Cerebellum (tissue), 4 donors: ENCODE measurements at places on chromosomes 3 and 15.

- no peak for DNase-seq
These were observed 74.6 kb upstream of the SPATA12 start for GRCh38 chr3:56985878-56986277.

DNA sequence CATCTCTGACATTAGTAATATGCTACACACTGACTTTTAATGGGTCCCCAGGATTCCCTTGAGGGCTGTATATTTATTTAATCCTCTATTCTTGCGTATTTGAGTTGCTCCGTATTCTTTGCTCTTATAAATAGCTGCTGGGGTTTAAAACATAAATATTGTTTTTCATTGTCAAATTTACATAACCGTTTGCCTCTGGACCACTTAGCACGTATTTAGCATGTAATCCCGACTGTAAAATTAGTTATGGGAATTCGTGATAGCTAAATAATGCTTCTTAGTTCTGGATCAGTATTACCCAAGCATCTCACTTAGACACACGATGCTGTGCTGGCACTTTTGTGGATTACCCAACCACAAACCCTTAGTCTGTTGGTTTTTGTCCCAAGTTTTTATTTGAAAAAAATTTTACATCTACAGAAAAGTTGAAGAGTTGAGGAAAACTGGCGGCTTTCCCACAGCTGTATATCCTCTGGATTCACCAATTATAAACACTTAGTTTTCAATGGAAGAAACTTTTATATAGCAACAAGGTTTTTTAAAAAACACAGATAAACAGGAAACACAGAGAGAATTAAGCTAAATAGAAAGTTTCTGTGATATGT is 296.8 kb upstream of the TPM1 start:
- DNase-seq, result no peak

DNA sequence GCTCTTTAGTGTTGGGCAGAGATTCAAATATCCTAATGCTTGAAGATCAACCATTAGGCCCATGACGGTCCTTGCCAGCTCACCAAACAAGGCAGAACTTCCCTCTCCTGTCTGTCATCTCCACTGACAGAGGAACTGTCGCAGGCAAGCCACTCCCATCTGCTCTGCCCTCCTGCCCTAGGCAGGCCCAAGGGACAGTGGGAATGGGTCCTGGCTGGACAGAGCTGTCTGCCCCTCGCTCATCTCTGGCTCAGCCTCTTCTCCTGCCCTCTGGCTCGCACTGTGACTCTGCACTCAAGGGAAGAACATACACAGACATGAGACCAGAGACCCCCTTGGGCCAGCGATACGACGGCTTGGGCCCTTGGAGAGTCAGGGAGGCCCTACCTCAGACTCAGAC is 7.6 kb upstream of the MUSTN1 start:
- DNase-seq, result no peak

DNA sequence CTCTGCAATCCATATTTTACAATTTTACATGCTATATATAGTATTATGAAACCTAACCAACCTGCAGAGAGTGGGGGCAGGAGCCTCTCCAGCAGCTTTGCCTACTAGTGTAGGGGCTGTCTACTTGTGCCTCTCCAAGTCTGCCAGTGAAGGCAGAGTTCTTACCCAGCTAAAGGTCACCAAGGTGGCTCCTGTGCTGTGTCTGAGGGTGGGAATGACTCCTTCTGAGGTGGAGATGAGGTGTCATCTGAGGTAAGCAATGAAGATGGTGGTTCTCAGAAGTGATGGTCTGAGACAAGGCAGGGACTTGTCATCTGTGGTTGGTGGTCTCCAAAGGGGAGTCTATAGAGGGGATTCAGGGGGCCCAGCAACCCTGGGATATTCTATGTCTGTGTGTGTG is 47.5 kb downstream of the SACM1L start:
- DNase-seq, result no peak

- peak; percentile 26 for DNase-seq
These were observed 209.8 kb upstream of the THRB start for GRCh38 chr3:24704496-24704895.

GRCh38 chr3:99172736-99173657 is 271.5 kb upstream of the DCBLD2 start:
- DNase-seq, result no peak

DNA sequence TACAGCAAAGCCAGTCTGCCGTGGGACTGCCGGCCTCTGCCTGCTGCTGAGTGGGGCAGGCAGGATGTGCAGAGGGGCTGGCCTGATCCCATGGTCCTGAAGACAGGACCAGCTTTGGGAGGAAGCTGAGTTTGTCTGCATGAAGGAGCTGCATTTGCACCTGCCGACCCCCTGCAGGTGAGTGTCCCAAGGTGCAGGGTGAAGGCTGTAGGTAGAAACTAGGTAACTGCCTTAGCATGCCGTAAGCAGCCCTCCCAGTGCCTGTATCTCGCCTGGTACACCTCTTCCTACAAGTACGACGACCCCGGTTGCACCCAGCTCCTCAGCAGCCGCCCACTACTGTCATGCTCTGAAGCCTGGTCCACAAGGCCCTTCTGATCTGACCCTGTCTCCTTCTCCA is 34.9 kb downstream of the AMOTL2 start:
- no peak for DNase-seq

DNA sequence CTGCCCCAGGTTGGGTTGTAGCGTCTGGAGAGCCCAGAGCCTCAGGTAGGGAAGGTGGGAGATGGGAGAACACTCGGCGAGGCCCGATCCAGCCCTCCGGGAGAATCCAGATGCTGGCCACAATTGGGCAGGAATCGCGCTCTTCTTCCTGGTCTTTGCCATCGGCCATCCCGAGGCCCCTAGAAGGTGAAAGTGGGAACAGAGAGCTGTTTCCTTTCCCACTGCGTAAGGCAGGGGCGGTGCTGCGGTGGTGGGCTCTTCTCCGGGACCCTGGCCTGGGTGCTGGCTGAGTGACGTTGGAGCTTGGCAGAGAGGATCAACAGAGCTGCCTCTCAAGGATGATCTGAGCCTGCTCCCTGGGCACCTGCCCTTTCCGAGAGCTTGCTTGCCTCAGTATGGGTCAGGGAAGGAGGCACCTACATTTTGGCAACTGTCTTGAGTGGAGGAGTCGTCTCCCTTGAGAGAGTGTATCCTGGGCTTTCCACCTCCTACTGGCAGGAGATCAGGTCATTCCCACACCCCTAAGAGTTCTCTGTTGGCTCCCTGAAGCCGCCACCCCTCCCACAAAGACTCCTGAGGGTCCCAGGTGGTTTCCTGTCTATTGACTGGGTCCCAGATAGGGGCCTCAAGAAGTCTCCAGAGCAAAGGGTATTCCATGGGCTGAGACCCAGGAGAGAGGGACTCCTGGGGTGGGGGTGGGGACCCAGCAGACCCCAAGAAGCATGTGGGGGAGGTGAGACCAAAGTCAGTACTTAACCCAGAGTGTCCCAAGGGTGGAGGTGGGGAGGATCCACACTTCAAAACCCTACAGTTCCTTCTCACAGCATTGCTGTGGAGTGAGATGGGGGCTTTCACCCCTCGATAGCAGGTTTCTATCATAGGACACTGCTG is 1.6 kb downstream of the C15orf39 start:
- DNase-seq, result no peak

DNA sequence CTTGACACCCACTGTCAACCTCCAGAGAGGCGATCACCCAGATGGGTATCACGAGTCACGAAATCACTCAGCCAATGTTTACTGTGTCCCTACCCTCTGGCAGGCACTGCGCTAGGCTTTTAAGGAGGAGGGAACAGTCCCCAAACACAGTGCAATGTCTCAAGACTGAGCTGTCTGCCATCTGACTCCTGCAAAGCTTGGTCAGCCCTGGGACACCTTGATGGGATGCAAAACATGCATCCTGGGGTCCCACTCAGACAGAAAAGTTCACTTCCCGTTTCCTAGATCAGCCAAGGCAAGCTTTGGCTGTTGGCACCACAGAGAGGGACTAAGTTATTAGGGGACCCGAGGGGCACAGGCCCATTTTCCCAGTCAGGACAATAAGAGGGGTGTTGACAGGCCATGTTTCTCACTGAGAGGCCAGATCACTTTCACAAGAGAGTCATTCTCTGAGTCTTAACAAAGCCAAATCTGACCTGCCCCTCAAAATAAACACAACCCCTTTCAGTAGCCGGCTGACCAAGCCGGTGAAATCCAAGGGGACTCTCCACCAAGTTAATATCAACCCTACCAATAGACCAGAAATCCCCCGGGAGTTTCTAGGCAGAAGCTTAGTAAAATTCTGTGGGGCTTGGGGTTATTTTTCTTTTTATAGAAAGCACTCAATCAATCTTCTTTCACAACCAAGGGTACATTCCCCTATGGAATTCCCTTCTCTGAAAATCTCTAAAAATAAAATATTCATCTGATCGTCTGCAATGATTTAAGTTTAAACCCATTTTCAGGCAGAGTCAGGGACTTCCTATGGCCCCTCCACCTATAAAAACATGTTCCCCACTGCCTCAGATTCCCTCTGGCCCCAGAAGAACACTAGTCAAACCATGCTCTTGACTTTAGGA is 3.5 kb downstream of the RFTN1 start:
- DNase-seq, result no peak

- no peak for DNase-seq
These were observed 5.2 kb downstream of the NR1D2 start for GRCh38 chr3:23950293-23950692.

- DNase-seq, result no peak
These were observed 17.0 kb downstream of the TOPBP1 start for GRCh38 chr3:133644768-133645167.

- no peak for DNase-seq
These were observed 626.3 kb upstream of the NAALADL2 start for GRCh38 chr3:174232658-174233429.
